ENCODE measurements at places on chromosomes 2 and 18.

DNA sequence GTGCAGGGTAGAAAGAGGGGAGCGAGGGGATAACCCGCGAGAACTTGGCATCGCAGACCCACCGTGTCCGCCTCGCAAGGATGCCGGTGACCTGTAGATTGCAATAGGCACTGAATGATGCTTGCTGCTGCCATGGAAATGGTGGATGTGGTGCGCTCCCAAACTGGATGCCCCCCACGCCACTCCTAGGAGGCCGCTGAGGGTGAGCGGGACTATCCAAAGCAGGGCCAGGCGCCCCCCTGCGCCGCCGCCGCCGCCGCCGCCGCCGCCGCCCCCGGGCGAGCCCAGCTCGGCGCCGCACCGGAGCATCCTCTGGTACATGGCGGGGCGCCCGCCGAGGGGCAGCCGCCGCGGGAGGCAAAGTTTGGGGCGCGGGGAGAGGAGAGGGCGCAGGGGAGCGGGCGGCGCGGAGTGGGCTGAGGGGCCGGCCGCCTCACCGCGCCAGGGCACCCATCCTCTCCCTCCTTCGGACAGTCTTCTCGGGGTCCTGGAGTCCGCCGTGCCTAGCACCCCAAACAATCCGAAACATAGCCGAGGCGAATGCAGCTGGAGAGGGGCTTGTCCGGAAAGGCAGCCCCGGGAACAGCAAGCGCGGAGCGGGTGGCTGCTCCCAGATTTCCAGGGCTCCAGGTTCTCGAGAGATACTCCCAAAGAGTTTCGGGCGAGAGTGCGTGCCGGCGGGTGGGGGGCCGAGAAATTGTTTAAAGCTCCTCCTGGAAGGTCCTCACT is 685.1 kb downstream of the NRXN1 start:
- DNase-seq: no peak

- no peak for DNase-seq
These were observed 27.7 kb downstream of the KLHL29 start for GRCh38 chr2:23412556-23413155.

- DNase-seq: no peak
These were observed 85.5 kb downstream of the MALT1 start for GRCh38 chr18:58756596-58757240.

DNA sequence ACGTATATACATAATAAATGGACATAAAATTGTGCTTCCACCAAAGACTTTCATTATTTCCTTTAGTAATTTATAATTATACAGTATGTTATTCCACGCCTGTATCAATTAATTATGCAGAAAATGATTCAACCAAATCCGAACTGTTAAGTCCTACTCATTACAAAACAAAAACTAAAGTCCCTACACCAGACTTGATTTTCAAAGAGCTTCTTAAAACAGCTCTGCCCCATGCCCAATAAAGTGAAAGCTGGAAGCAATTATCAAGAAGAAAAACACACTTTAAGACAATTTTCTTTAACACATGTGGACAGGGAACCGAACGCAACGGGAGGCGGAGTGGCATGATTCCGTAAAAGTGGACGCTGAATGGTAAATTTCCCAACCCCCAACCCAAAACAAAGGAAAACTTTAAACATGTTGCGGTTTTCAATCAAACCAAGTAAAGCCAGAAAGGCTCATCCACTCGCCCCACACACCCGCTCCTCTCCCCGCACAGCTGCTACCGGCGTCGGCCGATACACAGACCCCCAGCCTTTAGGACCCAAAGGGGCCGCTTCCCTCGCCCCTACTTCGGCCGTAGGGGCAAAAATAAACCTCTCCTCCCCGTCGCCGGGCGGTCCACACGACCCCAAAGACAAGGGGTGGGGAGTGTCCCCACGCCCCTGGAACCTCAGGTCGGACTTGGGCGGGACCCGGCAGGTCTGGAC is 705 bp downstream of the YES1 start:
- peak; percentile 58 for DNase-seq

- no peak for DNase-seq
These were observed 445.7 kb upstream of the SLC14A2 start for GRCh38 chr18:45169610-45170009.

DNA sequence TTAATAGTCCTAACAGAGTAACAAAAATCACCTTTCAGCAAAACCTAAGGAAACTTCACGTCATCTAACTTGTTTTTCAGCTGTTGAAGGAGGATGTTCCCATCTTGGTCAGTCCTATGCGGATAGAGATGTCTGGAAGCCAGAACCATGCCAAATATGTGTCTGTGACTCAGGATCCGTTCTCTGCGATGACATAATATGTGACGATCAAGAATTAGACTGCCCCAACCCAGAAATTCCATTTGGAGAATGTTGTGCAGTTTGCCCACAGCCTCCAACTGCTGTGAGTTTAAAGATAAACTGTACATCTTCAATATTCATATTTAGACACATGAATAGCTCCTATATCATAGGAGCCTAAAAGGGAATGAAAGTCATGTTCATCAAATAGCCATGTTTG is 10.5 kb downstream of the COL3A1 start:
- DNase-seq: no peak

DNA sequence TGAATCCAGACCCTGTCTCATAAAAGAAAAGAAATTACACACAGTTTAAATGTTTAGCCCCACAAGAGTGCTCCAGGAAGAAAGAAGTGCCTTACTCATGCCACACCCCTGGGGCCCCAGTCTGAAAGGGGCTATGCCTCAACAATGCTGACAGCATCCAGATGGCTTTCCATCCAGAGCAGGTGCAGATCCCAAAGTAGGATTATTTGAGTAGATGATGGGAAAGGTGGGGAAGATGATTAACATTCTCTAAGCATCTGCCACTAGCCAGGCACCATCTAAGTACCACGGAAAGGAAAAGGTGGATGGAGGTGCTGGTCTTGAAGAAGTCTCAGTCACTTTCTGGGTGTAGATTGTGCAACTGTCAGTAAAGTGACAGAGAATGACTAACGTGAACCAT is 16.3 kb downstream of the DPYSL5 start:
- DNase-seq: no peak

Data from Right ventricle myocardium inferior (tissue), 1 donor.